ENCODE measurements at places on chromosomes 7 and 10.
A peak's percentile ranks its signal among the peaks of the same experiment; 100 is the strongest.

DNA sequence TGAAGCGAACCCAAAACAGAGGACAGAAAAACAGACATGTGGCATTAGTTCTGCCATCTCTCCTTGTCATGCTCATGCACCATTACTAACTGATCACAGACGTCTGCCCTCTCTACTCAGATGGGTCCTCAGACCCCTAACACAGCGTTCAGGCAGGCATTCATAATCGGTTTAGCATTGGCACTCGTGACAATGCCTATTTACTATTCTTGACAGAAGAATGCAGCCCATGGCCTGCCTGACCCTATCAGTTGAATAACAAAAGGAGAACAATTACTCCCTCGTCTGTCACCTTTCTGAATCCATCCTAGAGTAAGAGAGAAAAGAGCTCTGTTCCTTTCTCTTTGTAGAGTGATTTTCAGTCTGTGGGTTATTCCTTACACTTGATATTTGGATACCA is 194.6 kb upstream of the PHYHIPL start:
- DNase-seq, result no peak

GRCh38 chr7:150974468-150975391 is 3.4 kb downstream of the KCNH2 start:
- peak; percentile 82 for DNase-seq

- no peak for DNase-seq
Measured at GRCh38 chr7:131254211-131254610, 73.5 kb upstream of the MKLN1 start.

DNA sequence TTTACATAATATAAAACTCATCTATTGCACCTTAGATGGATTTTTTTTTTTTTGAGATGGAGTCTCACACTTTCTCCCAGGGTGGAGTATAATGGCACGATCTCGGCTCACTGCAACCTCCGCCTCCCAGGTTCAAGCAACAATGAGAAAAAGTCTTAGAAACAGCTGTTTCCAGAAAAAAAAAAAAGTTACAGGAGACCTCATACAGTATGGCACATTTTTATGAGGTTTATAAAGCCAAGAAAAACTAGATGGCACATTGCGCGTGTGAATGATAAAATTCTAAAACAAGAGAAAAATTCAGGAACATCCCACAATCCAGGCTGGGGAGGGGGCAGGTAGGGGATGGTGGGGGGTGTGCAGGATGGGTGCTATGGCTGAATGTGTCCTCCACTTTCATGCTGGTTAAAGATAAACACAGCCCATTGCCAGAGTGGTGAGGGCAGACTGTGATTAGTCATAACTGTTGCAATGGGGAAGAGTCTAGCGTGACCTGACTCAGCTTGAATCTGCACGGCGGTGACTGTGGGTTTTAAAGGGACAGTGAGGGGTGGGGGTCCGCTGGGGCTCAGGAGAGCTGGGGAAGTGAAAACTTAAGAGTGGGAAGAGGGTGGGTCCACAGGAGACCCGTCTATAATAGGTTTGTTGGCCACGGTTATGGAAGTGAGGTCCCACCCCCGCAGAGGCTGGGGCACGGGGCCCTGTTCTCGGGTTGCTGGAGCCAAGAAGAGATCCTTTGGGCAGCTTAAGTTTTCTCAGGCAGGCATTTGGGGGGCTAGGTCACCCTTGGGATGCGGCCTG is 11.9 kb upstream of the LRRC27 start:
- peak; percentile 84 for DNase-seq

- DNase-seq, result no peak
Measured at GRCh38 chr10:72625276-72625607, 637 bp downstream of the MICU1 start.

DNA sequence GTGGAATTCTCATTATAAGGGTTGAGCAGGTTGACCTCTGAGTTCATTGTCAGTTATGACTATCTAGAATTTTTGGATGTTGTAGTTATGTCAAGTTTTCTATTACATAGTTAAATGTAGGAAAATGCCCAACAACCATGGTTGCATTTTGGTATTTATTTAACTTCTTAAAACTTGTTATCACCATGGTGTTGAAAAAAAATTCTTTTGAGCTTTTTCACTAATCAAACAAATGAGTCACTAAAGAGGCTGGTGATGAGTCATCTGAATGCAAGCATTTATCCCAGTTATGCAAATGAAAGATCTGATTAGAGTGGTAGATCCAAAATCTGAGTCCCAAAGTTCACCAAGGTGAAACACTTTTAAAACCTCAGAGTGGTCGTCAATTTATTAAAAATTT is 624.7 kb upstream of the IGFBP3 start:
- DNase-seq, result no peak

DNA sequence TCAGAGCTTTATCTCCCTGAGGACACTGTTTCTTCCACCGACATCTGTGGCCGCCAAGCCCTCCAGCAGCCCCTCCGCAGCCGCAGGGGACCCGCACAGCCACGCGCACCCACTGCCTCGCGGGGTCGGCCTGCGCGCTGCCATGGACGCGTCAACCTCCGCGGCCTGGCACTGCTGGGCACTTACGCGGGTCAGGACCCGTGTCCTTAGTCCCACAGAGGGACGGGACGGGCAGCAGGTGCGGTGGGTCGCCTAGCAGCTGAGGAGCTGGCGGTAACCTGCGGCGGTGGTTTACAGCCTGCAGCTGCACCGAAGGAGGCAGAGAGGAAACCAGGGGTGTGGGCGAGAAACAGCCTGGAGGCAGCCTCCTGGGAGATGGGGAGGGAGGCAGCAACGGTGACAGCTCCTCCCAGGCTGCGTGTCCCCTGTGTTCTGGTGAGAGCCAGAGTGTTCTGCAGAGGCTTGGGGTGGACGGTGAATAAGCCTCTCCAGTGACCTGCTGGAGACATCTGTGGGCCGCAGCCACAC is 61.3 kb downstream of the SEC61G start:
- no peak for DNase-seq

GRCh38 chr7:135684136-135684535 is 21.8 kb downstream of the STMP1 start:
- DNase-seq, result no peak

DNA sequence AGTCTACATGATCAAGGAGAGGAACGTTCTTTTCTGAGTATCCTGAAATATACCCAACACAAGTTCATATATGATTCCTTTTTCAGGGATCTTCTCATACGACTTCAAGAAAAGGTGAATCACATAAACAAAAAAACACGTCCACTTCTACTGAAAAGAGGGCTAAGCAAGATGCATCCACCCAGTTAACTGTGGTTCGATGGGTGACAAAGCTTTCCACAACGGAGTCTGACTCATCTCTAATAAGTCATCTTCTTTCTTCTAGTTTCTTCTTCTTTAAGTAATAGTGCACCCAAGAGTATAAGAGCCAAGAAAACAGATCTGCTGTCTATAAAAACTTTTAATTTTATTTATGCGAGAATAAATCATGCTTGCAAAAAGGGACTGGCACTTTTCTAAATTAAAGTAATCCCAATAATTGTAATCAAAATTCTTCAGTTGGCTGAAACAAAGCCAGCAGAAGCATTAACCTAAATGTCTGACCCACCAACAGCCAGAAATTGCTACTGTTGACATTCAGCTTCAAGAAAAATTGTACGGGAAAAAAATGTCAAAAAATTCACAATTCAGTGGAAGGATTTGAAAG is 146.9 kb upstream of the ANK3 start:
- DNase-seq, result no peak

- DNase-seq, result no peak
Measured at GRCh38 chr10:72170263-72170662, 45.5 kb upstream of the ANAPC16 start.

- peak; percentile 58 for DNase-seq
Measured at GRCh38 chr10:80356563-80356988, at the start of the genes DYDC1 and DYDC2. Gene DYDC1, minus strand, starts transcription at chr10:80356755. Its CDS starts 4,154 bp downstream, at chr10:80352601. Gene DYDC2, plus strand, starts transcription at chr10:80356781. Its CDS starts 5,663 bp downstream, at chr10:80362444.

GRCh38 chr10:10307551-10307950 is 710.1 kb upstream of the CELF2 start:
- DNase-seq, result no peak

DNA sequence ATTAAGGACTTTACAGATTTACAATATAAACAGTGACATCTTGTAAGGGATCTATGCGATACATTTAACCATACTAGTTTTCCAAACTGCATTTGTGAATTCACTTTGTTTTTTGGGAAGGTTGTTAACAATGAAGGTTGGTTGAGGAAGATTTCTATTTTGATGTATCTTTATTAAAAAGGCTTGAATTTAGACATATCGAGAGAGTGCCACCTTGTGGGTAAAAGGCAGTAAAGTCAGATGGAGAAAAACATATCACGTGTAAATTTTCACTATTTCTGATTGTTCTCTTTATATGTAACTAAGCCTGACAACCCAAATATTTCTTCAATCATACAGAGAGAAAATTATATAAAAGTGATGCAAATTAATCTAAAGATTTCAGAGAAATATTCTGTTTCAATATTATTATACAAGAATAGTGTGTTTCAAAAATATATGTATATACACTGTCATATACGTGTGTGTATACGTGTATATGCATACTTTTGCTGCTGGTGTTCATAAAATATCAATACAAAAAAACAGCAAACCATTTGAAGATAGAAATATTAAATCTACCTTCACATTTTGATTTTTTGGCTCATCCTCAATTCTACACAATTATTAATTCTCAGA is 988.6 kb downstream of the SORCS1 start:
- DNase-seq, result peak; percentile 9

DNA sequence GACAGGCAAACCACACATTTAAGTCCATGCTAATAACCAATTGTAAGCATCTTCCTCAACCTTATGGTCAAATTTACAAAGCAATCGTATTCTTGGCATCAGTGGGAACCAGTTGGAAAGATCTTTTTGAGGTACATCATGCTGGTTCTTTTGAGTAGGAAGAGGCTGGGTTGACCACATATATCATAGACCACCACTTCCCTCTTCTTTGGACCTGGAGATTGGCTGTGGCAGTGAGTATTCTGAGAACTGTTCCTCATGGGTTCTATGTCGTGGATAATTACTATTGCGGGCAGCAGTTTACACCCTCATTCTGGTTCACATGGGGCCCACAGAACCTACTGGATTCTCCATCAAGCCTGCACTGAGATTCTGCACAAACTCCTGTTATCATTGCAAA is 35.5 kb upstream of the C1GALT1 start:
- no peak for DNase-seq

DNA sequence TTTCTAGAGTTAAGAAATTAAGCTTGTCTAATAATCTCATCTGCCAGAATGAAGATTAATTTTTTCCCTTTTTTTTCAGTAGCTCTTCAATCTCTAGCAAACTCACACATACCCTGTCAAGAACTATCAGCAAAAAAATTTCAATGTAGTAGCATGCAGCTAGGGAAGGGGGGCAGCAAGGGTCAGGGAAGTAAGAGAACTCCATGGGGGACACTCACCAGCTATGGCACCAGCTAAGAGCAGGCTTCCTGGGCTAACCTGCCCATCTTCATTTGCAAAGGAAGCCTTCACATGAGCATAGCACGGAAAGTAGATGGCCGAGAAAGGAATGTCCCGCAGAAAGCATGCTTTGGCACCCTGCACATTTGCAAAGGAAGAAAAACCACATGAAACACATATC is 190.4 kb downstream of the SLC25A13 start:
- no peak for DNase-seq

DNA sequence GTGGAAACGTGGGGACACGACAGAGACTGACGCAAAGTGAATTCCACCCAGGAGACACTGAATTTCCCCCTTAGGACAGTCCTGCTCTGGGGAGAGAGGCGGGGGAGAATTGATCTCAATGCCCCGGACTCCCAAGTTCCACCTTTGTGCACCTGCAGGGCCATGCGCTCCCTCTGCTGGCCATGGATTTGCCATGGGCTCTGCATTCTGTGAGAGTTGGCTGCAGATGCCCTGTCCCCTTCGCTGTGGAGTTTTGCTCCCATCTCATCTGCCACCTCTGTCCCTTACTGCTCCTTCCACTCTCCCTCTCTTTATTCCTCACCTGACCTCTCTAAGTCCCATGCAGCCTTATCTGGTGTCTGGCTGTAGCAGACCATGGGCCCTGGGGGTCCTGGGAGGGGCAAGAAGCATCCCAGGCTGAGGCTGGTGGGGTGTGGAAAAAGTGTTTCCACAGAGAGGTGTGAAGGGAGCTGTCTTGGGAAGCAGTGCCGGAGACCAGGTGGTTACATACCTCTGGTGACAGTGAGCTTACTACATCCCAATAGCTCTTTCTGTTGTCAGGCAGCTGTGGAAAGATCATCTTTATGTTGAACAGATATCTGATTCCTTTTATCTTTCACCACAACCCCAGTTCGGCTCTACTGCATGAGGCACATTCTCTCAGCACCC is 14.3 kb downstream of the GHRHR start:
- DNase-seq, result no peak

DNA sequence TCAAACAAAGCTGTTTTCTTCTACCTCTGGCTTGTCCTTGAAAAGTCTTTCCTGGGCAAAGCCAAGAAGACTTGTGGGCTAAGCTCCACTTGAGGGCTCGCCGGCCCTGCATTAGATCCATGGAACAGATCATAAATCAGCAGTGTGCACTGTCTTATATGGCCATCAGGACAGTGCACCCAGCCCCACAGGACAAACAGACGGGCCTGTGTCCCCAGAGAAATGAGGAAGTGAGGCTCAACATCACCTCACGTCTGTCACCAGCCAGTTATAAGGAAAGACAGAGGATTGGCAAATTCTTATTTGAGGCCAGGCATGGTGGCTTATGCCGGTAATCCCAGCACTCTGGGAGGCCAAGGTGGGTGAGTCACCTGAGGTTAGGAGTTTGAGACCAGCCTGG is 12.3 kb upstream of the IFT22 start:
- no peak for DNase-seq

DNA sequence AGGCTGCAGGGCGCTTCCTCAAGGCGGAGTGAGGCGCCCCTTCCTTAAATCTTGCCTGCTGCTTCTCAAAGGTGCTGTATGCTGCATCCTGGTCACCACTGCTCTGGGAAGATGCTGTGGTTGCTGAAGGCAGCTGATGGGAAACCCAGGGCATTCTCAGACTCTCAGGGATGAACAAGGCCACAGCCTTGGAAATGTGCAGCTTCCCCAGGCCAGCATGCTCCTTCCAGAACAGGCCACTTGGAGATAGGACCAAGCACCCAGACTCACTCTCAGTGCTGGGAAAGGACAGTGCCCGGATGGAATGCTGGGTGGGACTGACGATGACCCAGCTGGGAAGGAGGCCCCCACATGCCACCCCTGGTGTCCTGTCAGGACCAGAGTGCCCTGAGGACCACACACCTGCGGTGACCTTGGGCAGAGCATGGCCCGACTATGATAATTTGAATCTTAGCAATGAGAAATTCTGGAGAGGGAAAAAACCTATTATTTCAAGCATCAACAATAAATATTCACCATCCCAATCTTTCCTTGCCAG is 235.5 kb downstream of the TNS3 start:
- no peak for DNase-seq

DNA sequence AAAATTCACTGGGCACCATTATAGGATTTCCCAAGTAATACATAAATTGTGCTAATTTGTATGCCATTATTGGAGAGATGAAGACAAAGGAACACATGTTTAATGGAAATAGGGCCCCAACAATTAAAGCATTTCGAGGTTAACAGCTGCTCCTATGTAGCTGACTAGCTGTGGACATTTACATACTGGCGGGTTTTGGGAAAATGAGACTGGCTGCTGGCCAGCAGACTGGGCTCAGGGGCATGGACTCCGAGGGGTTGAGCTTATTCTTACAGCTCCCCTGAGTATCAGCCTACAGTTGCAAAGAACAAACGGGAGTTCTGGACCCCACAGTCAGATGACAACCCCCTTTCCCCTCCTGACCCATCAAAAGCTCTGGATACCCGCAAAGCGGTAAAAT is 91.9 kb upstream of the MYO3A start:
- DNase-seq, result no peak
